Activated T-cell treated with anti-CD3 and anti-CD28 coated beads for 1 hour (primary cell): ENCODE measurements at places on chromosomes 7 and 10.

GRCh38 chr10:61883371-61884025, 18.0 kb upstream of the ARID5B start:
- no peak for DNase-seq

- DNase-seq, result no peak
These were observed 5.9 kb downstream of the PIK3CG start for GRCh38 chr7:106870983-106871410.

DNA sequence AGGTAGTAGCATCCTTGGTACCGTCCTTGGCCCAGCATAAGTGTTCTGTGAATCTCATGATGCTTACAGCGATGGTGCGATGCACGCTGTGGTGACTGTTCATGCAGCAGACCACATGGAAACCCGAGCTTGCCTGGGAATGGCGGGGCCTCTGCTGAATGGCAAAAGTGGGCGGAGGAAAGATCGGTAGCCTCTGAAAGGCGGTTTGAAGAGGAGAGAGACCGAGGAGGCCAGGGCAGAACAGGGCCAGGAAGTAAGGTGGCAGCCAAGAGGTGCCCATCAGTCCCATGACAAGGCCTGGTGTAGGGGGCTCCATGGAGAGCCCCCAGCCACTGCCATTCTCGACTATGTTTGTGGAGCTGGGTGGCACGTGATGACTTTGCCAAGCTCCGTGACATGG, 33.2 kb upstream of the CNPY1 start:
- DNase-seq, result no peak

DNA sequence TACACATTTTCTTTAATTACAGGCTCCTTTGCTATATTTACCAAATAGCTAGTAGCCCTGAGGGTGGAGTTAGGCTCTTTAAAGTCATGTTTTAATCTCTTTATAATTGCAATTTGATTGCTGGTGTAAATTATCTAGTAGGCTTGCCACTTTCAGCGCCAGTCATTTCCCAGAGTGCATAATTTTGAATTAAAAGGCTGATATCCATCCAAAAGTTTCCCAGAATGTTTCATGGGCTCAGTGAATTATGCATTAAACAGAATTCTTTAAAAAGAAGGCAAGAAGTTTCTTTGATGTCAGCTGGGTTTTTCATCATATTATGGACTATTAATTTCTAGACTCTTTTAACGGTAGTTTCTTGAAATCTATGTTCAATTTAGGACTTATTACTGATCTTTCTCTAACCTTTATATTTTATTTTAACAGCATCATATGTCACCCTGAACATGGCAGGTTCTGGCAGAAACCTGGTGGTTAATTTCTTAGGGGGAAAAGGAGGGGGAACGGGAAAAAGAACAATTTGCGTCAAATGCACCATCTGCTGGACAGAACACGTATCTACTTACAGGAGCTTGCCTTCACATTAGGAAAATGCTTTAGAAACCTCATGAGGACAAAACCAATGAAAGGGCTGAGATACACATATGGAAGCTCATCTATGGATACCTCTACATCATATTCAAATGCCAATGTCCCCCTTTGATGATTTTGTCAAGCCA, 171.1 kb downstream of the GRM3 start:
- no peak for DNase-seq

DNA sequence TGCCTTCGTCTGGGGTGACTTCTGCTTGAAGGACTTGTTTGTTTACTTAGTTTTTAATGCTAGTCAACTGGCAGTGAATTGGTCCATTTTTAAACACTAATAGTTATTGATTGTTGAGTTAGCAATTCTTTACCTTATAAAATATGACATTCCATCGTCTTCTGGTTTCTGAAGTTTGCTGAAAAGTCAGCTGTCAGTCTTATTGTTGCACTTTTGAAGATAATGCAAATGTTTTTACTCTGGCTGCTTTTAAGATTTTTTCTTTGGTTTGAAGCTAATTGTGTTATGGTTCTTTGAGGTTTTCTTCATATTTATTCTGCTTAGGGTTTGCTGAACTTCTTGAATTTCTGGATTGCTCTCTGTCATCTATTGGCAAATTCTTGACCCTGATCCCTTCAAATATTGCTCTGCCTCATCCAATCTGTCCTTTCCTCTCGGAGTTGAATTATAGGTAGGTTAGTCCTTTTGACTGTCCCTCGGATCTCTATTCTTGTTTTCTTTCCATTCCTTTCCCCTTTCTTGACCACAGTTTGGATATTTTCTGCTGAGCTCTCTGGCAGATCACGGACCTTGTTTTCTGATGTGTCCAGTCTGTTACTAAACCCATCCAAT, 24.2 kb downstream of the MGMT start:
- no peak for DNase-seq

- DNase-seq, result no peak
These were observed 56.1 kb upstream of the PDLIM1 start for GRCh38 chr10:95346715-95347401.

DNA sequence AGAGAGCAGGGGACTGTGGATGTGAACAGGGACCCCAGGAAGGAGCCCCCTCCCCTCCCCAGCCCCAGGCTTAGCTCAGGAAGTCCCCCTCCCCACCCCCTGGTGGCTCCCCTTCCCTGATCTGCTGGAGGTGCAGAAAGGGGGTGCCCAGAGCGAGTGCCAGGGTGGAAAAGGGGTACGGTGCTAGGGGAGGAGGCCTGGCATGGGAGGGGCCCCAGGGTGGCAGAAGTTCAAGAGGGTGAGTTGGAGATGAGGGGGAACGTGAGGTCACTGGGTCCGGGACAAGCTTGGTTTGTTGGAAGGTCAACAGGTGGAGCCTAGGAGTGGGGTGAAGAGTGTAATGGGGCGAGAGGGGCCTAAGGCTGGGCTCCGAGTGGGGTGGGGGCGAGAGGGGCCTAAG, 21.5 kb upstream of the TBL2 start:
- no peak for DNase-seq

GRCh38 chr10:80444124-80444523, 10.0 kb upstream of the TSPAN14 start:
- DNase-seq, result no peak

DNA sequence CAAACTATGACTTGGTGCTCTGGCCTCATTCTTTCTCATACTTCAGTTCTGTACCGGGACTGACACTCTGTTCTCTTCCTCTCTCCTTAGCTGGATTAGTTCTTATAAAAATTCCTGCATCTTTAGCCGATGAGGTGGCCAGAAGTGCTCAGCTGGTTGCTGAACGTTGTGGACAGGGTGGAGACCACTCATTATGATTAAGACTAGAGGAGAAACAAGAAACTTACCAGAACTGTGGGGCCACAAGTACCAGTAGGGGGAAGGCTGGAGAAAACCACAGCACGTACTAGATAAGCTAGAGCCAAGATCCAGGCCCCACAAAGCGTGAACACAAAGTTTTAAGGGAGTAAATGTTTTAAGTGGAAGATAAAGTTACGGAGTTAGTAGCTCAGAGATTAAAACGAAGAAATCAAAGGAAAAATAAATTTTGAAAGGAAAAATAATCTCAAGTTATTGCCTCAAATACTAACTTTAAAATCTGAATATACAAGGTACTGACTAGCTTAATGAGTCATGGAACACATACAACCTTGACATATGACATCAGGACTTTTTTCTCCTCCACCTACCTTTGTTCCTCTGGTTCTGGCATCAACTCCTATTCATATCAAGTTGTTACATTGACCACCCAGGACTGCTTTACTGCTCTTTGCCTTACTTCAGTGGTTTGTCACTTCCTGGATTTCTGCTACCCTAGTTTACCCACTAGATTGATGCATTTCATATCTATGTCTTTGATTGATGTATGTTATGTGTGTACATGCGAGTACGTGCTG, 469.0 kb downstream of the TFEC start:
- DNase-seq, result no peak

GRCh38 chr7:12620371-12620770, 49.9 kb downstream of the SCIN start:
- no peak for DNase-seq

GRCh38 chr7:5541087-5541992, 117.7 kb upstream of the TNRC18 start:
- DNase-seq, result no peak

DNA sequence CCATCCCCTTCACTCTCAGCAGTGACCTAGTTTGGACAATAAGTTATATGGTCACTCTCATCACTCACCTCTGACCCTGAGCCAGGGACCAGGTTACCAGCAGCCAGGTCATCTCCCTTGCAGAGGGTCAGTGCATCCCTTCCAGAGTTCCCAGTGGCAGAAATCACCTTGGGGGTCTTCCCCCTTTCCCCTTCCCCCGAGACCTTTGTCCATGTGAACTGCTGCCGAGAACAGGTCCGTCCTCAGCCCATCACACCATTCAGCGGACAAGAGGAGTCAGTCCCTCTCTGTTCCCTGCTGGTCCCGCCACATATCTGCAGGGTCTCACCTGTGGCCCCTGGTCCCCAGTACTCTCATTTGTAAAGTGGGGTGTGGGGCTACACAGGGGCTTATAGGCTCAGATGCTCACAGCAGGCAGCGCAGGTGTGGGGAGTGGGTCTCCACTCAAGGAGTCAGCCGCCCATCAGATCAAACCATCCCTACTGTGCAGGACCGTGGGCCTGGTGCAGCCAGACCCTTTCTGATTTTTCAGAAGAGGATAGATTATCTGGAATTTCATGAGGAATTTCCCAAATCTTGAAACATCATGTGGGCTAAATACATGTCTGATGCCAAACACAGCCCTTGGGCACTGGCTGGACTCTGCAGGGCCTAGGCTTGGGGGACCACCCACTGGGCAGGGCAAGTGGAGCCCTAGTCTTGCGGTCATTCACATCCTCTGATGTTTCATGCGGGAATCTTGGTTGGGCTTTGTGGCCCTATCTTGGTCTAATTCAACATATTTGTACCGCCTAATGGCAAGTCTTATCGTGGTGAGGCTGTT, 6.5 kb downstream of the DEPP1 start:
- no peak for DNase-seq

DNA sequence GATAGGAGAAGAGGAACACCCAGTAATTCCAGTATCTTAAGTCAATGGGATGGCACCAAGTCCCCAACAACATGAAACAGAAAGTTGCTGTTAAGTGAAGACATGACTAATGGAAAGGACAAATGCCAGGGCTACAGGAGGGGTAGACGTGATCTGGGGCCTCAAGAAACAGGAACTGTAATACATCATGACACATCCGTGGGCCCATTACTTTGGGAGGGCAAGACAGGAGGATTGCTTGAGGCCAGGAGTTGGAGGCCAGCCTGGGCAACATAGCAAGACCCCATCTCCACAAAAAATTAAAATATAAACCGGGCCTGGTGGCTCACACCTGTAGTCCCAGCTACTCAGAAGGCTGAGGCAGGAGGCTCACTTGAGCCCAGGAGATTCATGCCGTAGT, 408.6 kb upstream of the PRKCQ start:
- DNase-seq, result no peak

GRCh38 chr7:120628251-120628650, 229.7 kb downstream of the TSPAN12 start:
- DNase-seq, result no peak

DNA sequence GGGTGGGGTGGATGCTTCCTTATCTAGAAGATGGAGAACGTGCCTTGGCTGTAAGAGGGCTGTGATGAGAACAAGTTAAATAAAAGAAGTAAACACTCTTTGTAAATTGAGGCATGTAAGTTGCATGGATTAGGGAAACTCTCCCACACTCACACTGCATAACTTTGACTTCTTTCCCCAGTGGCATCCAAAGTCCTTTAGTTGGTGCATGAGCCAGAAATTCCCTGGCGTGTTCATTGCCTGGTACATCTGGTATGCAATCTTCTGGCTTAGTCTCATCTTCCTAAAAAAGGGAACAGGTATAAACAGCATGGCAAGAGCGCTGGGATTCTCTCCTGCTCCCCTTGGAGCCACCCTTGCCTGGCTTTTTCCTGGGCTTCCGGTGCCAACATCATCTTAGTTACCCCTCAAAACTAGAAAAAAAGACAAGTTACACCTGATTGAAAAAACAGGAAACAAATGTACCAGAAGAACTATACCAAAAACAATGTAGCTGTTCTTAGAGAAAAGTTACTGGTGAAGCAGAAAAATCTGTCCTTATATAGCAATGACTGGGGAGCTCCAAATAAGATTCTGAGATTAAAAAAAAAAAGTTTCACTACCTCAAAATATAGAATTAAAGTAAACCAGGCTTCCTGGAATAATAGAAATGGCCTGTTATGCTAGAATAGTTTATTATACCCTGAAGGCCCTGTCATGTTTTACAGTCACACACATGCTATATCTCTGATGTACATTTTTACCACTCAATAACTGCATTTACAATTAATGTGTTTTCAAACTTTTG, 9.9 kb downstream of the RP9 start:
- DNase-seq, result no peak

- no peak for DNase-seq
These were observed 38.1 kb upstream of the ECHDC3 start for GRCh38 chr10:11704092-11704491.

GRCh38 chr10:69451784-69452251, 553 bp downstream of the TSPAN15 start:
- no peak for DNase-seq

- no peak for DNase-seq
These were observed 68.2 kb upstream of the CDK1 start for GRCh38 chr10:60710041-60710440.

DNA sequence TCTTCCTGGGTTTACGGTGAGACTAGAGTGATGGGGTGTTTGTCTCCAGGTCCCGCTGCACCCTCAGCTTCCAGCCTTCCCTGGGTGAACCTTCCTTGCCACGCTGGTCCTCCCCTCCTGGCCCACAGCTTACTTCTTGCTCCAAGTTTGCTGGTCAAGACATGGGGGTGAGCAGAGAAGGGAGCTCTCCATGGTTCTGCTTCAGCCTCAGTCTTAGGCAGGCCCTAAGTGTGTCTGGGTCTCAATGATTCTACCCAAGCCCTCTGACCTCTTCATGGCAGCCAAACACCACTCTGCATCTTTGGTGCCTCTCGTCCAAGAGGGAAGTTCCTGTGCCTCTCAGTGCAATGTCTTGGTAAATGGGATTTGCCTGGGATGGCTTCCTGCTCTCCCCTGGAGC, 356.5 kb upstream of the KLF6 start:
- no peak for DNase-seq

- DNase-seq, result no peak
These were observed 65.6 kb upstream of the KDM7A start for GRCh38 chr7:140242057-140243031.

- no peak for DNase-seq
These were observed 499.1 kb downstream of the ACTR3B start for GRCh38 chr7:153258686-153259085.

GRCh38 chr7:151003572-151003971, 12.8 kb downstream of the NOS3 start:
- DNase-seq, result no peak

DNA sequence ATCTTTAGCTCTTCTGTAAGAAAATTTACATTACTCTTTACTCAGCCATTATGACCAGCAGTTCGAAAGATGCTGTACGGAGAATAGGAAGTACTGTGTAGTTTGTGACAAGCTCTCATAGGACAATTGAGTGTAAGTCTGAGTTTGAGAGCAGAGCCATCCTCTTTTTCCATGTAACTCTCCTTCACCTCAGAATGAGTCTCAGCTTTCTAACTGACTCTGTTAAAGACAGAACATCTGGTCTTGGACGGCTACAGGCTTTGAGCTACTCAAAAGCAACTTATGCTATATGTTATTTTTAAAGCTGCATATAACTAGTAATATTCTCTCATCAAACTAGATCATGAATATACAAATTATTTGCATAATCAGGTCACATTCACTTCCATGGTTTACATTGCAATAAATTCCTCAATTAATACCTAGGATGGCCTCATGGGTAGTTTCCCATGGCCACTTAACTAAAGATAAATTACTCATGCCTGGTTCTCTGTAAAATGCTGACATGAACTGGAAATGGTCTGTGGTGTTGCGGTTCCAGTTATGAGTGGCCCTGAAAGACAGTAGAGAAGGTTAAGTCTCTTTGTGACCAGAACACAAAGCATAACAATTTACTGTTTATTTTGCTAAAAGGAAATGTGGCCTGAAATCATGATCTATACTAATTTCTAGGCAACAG, 358.7 kb downstream of the PHF14 start:
- DNase-seq, result no peak

GRCh38 chr7:132471515-132471914, 104.8 kb downstream of the PLXNA4 start:
- DNase-seq, result no peak
